ENCODE measurements at places on chromosomes 1 and 21.

DNA sequence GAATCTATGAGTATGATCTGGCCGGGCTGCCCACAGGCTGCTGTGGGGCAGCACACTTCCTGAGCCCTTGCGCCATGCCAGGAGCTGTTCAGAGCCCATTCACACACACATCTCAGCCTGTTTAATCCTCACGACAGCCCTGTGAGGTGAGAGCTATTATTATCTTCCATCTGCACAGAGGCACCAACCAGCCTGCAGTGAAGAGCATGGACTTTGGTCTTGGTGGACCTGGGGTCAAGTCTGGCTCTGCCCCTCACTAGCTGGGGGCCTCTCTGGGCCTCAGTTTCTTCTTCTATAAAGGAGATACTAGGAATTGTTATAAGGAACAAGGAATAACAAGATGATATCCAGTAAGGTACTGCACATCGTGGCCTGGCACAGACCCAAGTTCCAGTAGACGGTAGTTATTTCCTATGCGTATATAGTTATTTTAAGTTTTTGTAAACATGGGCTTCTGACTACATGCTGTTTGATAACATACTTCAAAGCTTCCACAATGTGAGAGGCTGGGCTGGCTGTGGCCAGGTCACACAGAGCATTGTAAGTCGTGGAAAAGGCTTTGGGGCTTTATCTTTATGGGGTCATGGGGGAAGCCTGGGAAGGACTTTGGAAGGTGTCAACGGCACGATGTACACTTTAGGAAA, 3.4 kb upstream of the PADI2 start:
- DNase-seq = no peak

- DNase-seq = peak; percentile 72
Measured at GRCh38 chr1:1630965-1631781, 800 bp upstream of the MMP23B start.

DNA sequence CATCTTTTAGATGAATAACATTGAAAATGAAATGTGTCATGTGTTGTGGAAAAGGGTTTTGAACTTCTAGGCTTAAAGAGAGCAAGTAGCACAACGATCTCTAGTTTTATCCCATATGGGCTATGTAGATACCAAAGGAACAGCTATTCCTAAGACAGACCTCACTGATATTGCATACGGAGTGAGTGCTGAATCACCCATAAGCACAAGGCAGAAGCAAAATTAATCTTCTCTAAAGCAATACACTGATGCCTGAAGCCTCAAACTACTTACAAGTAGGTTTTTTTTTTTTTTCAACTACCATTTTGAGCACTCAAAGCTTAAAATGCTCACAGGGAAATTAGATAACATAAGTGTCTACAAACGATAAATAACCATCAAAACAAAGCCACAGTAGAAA, 5.0 kb upstream of the KMO start:
- DNase-seq = no peak

DNA sequence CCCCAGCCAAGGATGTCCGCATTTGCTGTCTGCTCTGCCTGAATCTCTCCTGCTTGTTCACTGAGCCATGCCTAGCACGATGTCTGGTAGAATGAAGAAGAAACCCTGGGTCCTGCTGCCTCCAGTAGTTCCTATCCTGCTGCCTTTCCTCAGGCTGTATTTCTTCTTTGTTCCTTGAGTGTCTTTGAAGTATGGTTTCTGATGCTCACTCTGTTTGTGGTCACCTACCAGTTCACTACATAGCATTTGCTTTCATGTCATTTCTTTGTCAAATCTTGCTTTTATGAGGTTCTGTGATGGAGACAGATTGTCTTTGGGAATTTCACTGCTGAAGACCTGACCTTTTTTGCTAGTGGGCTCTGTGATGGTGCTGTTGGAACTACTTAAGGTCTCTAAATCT, 5.9 kb downstream of the UCK2 start:
- DNase-seq = no peak

DNA sequence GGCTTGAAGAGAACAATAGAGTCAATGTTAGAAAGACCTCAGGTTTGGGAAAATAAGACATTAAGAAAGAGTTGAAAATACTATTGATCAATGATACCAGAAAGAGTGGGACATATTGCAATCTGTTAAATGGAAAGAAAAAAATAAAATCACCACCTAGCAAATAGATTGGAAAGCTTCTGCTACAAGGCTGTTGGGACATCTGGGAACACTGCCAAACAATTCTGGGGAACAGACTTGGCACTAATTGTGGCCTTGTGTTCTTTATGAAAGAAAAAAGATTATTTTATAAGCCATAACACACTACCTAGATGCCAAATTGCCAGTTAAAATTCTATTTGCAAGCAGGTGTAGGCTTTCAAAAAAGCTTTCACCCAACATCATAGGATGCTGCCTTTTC, 137.8 kb downstream of the TSEN15 start:
- DNase-seq = no peak

- no peak for DNase-seq
Measured at GRCh38 chr1:175844877-175845276, 101.5 kb upstream of the TNR start.
